Left ventricle myocardium inferior (tissue), 1 donor: ENCODE measurements at places on chromosomes 1 and 21.

GRCh38 chr1:101178688-101179491, 57.9 kb upstream of the S1PR1 start:
- no peaks in the 10 kb centered on the region for H3K27me3 ChIP-seq
- DNase-seq: no peak
- peaks cover 41% of the 10 kb centered on the region for H3K4me1 ChIP-seq
- no peaks in the 10 kb centered on the region for H3K36me3 ChIP-seq
- H3K4me3 ChIP-seq: no peak overlapping the region

DNA sequence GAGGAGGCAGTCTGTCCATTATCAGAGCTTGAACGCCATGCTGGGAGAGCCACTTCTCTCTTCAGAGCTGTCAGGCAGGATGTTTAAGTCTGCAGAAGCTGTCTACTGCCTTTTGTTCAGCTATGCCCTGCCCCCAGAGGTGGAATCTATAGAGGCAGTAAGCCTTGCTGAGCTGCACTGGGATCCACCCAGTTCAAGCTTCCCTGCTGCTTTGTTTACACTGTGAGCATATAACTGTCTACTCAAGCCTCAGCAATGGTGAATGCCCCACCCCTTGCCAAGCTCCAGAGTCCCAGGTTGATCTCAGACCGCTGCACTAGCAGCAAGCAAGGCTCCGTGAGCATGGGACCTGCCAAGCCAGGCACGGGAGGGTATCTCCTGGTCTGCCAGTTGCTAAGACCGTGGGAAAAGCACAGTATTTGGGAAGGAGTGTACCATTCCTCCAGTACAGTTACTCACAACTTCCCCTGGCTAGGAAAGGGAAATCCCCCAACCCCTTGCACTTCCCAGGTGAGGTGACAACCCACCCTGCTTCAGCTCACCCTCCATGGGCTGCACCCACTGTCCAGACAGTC, 32.5 kb downstream of the RGS13 start:
- no peak overlapping the region for H3K27ac ChIP-seq
- no peaks in the 10 kb centered on the region for H3K36me3 ChIP-seq
- H3K4me3 ChIP-seq: no peak overlapping the region
- DNase-seq: no peak
- no peaks in the 10 kb centered on the region for H3K27me3 ChIP-seq
- no peaks in the 10 kb centered on the region for H3K4me1 ChIP-seq

GRCh38 chr1:165900576-165901380, 73.4 kb downstream of the UCK2 start:
- H3K4me1 ChIP-seq: peaks cover 65% of the 10 kb centered on the region
- H3K36me3 ChIP-seq: peaks cover 1% of the 10 kb centered on the region
- no peak for DNase-seq
- H3K27me3 ChIP-seq: no peaks in the 10 kb centered on the region

DNA sequence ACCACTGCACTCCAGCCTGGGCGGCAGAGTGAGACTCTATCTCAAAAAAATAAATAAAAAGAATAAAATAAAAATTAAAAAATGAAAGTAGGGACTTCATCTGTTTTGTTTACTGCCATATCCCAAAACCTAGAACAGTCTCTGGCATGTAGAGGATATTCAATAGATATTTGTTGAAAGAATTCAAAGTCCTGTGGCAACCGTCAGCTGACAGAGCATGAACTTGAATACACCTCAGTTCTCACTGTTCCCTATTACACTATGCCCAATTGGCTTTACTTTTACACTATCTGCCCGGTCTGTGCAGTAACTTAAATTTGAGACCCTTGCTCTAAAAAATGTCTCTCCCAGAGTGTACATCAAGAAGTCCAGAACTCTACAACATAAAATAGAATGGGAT, 46.2 kb downstream of the PRDX6 start:
- no peak overlapping the region for H3K27ac ChIP-seq
- H3K4me3 ChIP-seq: no peak overlapping the region
- H3K27me3 ChIP-seq: no peaks in the 10 kb centered on the region
- no peaks in the 10 kb centered on the region for H3K36me3 ChIP-seq
- DNase-seq: no peak
- peaks cover 10% of the 10 kb centered on the region for H3K4me1 ChIP-seq

DNA sequence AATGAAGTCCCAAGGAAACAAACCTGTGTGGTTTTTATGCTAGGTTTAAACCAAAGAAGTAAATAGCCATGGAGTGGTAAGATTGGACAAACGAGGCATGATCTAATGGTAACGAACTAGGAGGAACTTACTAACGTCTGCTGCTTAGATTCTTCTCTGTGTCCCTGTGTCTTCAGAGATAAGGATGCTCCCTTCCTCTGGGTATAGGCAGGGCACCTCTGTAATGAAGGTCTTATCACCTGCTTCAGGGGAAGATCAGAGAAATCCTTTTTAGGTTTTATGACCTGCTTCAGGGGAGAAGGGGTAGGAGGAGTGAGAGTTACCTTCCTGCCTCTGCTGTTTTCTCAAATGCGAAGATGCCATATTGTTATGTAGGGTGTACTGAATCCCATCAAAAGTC, 214.9 kb upstream of the L1TD1 start:
- peaks cover 5% of the 10 kb centered on the region for H3K4me1 ChIP-seq
- H3K36me3 ChIP-seq: no peaks in the 10 kb centered on the region
